Activated gamma-delta T cell (primary cell): ENCODE measurements at places on chromosomes 4 and X.

GRCh38 chr4:100060765-100061416 lies 110.8 kb upstream of the H2AZ1 start:
- DNase-seq = no peak

- DNase-seq = no peak
These were observed 568.1 kb upstream of the DIPK2B start for GRCh38 chrX:45768666-45769236.

- DNase-seq = no peak
These were observed 113.5 kb downstream of the TSPAN5 start for GRCh38 chr4:98544818-98545414.

DNA sequence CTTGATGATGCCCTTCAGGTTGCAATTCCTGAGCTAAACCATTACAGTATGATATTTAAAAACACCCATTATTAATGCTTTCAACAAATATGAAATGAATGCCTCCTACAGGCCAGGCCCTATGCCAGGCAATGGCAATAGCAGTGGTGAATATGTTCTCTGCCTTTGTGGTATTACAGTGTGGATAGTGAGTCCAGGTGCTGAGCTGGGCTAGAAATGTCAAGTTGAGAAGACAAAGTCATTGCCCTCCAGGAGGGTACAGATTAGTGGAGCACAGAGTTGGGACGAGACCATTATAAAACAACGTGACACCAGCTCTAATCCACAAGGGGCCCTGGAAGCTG lies 81.9 kb downstream of the RBM47 start:
- DNase-seq = no peak

DNA sequence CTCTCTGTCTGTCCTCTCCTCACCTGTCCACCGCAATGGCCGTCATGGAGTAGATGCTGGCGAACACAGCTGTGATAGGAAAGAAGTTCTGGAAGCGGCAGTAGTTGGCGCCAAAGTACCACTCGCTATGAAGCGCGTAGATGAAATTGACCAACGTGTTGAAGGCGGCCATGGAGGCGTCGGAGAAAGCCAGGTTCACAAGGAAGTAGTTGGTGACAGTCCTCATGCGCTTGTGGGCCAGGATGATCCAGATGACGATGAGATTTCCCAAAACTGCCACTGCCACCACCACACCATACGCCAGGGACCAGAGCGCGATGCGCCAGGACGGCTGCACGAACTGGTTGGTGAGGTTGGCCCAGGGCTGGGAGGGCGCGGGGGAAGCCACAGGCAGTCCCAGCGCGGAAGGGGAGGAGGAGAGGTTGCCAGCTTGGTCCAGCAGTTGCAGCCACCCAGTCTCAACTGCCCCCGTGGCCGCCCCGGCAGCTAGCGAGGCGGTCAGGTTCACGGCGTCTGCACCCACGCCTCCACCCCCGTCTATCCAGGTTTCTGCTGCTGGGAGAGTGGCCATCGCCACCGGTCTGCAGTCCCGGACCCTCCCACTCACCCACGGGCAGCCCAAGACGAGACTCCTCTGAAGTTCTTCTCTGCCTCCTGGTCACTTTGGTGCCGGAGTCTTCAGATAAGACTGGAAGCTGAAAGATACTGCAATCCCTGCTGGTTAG lies 518 bp downstream of the TACR3 start:
- DNase-seq = no peak

GRCh38 chr4:40294339-40294738 lies 40.8 kb upstream of the CHRNA9 start:
- no peak for DNase-seq
